Suppressor macrophage (primary cell): ENCODE measurements at places on chromosomes 7 and 10.

DNA sequence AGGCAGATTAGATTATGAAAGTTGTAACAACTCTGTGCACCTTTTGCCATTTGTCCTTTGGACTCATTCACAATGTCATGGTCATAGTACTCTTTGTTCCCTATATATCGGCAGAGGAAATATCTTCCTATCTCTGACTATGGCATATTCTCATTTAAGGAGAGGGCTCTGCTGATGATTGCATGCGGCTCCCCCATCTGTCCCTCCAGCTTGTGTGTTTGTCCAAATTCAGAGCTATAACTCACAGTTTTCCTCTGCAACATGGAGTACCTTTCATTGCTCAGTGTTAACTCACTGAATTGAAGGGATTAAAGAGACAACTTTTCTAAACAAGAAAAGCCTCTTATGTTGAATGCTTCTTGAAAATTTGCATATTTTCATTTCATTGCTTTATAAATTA lies 145.5 kb downstream of the OTUD1 start:
- no peak for DNase-seq

DNA sequence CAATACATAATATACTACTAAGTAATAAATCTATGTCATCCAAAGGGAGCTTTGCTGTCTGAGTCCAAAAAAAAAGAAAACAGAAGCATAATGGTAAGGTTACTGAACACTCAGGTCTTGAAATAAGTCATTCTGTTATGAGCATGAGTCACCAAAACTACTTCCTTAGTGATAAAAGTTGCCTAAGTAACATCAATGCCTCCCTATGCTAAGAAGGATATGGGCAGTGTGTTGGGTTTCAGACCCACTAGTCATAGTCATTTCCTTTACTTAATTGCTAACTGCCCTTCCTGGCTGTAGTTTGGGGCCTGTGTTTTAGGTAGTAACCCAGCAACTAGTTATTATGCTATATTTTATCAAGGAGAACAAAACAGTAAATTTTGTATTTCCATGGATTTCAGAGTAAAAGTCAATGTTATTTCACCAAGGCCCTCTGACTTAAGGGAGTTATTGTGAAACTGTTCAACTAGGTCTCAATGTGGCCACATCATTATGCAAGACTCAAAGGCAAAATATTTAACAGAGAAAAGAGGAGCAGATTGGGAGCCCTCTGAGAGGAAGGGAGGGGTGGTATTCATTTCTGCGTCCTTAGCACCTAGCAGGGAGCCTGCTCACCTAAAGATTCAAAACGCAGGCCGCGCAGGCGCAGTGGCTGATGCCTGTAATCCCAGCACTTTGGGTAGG lies 11.7 kb upstream of the VIM start:
- peak; percentile 98 for DNase-seq

GRCh38 chr7:101913851-101914250 lies 96.4 kb downstream of the CUX1 start:
- DNase-seq = no peak

GRCh38 chr10:126950401-126951105 lies 45.3 kb downstream of the DOCK1 start:
- DNase-seq = no peak

GRCh38 chr7:21358648-21359047 lies 69.2 kb upstream of the SP4 start:
- peak; percentile 78 for DNase-seq

- no peak for DNase-seq
These were observed 7.8 kb upstream of the PTPN12 start for GRCh38 chr7:77529279-77529678.

- no peak for DNase-seq
These were observed 163.9 kb downstream of the JCAD start for GRCh38 chr10:29895456-29895855.

- no peak for DNase-seq
These were observed 9.4 kb downstream of the ABCB5 start for GRCh38 chr7:20624666-20625385.

DNA sequence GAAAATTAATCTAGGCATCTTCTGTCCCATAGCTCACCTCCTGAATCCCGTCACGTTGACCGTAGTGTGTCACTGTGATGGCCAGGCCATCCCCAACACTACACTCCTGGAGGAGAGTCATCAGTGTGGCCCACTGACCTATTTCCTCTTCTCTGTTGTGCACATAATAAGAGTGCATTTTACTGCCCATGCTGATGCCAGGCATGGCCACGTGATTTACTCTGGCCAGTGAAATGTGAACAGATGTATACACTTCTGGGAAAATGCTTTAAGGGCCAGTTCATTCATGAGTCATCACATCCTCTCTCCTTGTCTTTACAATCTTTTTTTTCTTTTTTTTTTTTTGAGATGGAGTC lies 101.9 kb upstream of the PIP4K2A start:
- peak; percentile 48 for DNase-seq

DNA sequence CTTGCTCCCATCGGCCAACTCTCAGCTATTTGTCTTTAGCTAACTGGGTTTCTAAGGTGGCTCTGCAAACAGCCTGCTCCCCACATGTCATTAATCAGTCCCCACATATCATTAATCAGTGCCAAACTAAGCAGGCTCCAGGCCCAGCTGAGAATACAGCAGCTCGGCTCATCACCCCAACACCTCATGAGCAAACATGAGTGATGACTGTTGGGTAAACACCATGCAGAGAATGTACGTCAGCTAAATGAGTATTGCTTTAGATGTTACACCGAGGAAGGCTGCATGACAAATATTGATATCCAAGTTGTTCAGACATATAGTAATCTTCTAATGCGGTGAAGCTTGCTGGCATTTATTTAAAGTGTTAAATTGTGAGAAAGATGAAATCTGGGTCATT lies 187.5 kb upstream of the AOAH start:
- no peak for DNase-seq

- DNase-seq = no peak
These were observed 45.1 kb downstream of the NOD1 start for GRCh38 chr7:30433506-30433905.

DNA sequence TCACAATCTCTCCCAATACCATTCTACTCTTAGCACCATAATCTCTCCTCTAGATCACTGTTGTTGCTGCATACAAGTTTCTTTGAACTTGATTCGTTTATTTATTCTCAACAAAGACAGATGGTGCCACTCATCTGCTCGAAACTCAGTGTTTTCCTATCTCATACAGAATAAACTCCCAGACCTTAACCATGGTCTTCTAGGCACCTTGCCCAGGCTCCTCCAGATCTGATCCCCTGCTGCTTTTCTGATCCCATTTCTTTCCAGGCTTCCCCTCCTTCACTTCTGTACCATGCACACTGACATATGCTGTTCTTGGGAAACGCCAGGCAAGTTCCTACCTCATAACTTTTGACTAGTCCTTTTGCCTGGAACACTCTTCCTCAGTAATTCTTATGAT lies 645.7 kb downstream of the DNAJB9 start:
- no peak for DNase-seq

GRCh38 chr7:151114151-151115090 lies 28.1 kb downstream of the AGAP3 start:
- DNase-seq = peak; percentile 16

- DNase-seq = no peak
These were observed 1.4 kb upstream of the NEUROG3 start for GRCh38 chr10:69574571-69574978.

DNA sequence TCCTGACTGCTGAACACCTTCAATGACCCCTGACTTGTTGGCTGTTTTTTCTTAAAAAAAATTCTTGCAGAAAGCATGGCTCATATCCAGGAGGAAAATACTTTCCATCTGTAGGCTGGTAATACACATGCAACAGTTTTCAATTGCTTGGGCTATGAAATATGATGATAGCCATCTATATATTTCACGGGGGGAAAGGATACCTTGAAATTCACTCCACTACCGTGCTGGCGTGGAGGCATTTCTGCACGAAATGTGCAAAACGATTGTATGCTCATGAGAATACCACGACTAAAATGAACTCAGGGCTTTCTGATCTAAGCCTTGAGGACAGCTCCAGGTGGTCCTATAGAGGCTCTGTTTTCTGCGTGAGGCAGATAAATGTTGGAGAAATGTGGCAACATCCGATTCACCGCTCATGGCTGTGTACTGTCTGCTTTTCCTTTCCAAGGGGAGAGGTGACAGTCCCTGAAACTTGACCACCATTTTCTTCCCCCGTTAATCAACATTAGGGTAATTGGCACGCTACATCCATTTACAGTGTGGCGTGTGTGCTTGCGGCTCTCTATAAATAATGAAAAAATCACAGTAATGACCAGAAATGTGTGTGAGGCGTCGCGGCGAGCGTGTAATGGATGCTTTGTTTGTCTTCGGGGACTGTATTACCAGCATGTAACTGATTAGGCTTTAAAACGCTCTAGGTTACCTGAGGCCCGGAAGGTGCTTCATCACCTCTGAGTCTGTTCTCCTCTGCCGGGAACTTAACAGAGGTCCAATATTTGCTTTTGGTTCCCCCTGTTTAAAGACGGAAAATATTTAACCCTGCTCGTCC lies 12.8 kb upstream of the CARD11 start:
- no peak for DNase-seq

DNA sequence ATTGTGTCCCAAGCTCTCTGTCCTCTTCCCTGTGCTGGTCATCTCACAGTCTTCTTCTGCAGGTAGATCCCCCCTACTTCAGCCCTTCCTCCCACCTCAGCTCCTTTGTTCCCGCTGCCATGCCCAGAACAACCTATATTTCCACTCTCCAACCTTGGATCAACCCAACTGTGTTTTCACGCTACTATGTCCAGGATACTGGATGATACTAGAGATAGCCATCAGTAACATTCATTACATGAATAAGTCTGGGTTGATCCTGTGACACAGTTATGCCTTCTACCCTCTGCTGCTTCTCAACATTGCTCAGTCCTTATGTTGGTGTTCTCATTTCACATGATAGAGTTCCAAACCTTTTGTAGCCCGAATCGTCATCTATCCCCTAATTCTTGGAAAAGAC lies 286.4 kb downstream of the ZEB1 start:
- no peak for DNase-seq

GRCh38 chr10:78258323-78259030 lies 224.8 kb downstream of the RPS24 start:
- no peak for DNase-seq

DNA sequence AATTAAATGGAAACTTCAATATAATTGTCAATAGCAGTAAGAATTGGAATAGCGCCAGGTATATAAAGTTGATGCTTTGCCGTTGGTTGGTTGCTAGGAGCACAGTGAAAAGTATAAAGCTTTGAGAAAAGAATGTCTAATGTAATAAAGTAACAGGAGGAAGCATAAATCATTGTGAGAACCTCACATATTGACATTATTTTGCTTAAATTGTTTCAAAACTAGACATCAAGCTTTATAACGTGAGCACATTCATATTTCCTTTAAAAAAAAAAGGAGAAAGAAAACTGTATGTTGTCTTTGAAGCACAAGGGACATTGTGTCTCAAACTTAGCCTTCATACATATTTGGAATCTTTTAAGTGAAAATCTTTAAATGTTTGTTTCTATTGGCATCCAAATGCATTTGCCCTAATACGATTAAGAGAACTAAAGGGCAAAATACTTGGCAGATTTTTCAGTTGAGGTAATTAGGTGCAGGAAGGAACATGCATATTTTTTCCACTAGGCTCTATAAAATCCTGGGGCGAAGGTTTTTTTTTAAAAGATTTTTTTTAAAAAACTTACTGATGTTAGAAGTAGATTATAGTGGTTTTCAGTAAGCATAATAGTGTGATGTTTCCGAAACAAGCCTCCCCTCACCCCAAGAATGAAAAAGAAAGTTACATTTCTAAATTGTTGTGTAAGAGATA lies 92.4 kb downstream of the ARID5B start:
- DNase-seq = peak; percentile 19

GRCh38 chr10:34729619-34730018 lies 85.5 kb downstream of the PARD3 start:
- no peak for DNase-seq

GRCh38 chr10:79940431-79940830 lies 8.5 kb downstream of the SFTPD start:
- no peak for DNase-seq

GRCh38 chr10:47175181-47176123 lies 124.5 kb upstream of the GDF10 start:
- DNase-seq = no peak

- no peak for DNase-seq
These were observed 291.1 kb upstream of the IMMP2L start for GRCh38 chr7:111853201-111853990.

DNA sequence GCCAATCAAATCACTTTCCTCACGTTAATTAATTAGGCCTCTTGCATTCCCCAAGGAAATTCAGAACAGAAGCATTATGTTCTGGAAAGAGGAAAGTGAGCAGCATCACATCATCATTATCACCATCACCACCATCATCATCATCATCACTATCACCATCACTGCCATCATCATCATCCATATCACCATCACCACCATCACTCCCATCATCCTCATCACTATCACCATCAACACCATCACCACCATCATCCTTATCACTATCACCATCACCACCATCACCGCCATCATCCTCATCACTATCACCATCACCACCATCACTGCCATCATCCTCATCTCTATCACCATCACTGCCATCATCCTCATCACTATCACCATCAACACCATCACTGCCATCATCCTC lies 31.4 kb upstream of the PLXNA4 start:
- DNase-seq = no peak

GRCh38 chr7:108196004-108196403 lies 65.8 kb upstream of the LAMB4 start:
- no peak for DNase-seq

DNA sequence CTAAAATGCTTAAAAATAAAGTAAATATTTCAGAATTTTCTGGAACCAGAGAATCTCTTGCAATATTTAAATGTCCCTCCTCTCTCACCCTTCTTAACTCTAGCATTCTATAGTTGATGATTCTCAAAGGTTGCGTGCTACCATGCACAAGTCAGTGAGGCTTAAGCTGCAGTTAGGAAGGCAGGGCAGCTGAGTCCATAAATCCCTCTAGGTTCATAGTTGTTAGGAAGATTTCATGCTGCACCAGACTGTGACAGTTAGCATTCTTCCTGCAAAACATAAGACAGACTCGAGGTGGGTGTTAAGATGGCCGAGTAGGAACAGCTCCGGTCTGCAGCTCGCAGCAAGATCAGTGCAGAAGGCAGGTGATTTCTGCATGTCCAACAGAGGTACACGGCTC lies 70.6 kb downstream of the MET start:
- DNase-seq = no peak

DNA sequence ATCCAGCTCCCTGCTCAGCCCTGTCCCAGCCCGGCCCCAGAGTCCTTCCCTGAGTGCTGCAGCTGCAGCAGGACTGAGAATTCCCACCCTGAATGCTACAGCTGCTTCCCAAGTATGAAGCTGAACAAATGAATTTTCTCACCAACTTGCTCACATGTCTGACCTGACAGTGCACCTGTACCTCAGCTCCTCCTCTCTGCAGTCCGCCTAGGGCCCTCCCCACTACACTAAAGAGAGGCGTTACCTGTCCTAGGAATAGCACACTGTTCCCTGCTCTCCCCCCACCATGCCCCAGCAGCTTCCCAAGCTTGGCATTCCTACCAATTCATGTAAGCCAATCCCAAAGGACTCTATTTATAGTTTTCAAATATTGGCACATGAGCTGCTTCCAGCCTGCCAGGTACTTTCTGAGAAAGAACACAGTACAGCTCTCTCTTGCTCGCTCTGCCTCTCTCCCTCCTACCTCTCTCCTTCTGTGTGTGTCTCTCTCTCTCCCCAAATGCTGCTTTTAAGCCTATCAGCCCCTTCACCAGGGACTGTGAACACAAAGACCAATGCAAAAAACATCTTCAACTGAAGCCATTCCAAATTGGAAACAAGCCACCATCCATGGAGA lies 400.1 kb downstream of the TNS3 start:
- DNase-seq = no peak

GRCh38 chr10:31723106-31723750 lies 205.4 kb downstream of the ARHGAP12 start:
- peak; percentile 88 for DNase-seq
